Kidney tubule cell (primary cell): ENCODE measurements at places on chromosomes 1 and 21.

DNA sequence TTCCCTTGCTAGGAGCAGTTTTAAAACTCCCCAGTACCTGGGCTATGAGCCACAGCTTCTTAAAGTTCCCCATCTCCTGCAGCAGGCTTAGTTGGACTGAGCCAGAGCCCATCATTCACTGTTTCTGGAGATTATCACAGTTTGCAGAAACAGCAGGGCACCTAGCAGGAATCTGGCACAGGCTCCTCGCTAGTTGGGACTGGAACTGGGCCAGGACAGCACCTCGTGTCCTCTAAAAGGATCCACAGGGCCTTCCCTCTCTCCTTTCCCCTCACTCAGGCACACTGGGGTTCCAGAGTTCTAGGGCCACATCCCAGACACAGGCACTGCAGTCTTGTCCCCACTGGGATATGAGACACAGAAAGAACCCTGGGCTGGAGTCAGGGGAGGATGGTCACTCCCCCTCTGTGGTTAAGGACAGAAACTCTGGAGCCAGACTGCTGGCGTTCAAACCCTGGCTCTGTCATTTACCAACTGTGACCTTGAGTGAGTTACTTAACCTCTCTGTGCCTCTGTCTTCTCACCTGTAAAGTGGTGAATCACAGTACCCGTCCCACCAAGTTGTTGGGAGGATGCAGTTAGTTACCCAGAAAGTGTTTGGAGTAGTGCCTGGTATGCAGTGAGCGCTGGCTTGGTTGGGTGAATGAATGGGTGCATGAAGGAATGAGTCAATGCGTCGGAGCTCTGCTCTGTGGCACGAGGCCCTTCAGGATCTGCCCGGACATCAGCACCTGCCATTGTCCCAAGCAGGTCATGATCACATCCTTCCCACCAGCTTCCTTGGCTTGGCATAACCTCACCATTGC, 18.8 kb upstream of the ECE1 start:
- DNase-seq, result peak; percentile 91

GRCh38 chr1:108830119-108831008, 26.5 kb downstream of the AKNAD1 start:
- peak; percentile 15 for DNase-seq

- DNase-seq, result no peak
Measured at GRCh38 chr1:241375886-241376285, 18.9 kb upstream of the RGS7 start.

DNA sequence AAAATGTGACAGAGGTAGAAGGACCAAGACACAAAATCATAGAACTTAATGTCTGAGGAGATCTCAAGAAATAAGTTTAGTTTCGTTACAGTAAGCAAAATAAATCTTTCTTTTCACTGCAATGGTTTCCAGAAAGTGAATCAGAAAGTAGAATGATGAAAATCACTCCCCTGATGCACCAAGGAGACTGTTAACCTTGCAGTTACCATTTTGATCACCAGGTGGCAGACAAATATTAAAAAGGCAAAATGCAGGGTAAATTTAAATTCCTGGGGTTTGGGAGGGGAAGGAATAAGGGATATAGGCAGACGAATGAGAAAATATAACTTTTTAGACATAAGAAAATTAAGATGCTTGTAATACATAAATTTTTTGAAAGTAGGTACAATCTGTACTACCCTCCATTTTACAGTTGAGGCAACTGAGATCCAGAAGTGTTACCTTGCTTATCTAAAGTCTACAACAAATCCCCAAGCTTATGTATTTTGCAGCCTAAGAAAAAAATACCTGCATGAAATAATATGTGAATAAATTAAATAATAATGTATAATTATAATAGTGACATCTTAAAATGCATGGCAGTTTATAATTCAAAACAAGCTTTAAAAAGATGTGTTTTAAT, 253.2 kb downstream of the CRB1 start:
- DNase-seq, result peak; percentile 42

- DNase-seq, result no peak
Measured at GRCh38 chr21:42495027-42495426, 997 bp downstream of the RSPH1 start.

- no peak for DNase-seq
Measured at GRCh38 chr1:99469550-99469971, 176.4 kb upstream of the PALMD start.

- DNase-seq, result no peak
Measured at GRCh38 chr1:115199416-115200132, 110.3 kb upstream of the TSPAN2 start.

GRCh38 chr1:60989749-60990713, 92.3 kb upstream of the NFIA start:
- peak; percentile 48 for DNase-seq
